Jurkat, Clone E6-1 (cell line): ENCODE measurements at places on chromosomes 4 and X.

GRCh38 chr4:98374643-98375042, 113.5 kb downstream of the RAP1GDS1 start:
- DNase-seq, result no peak

GRCh38 chr4:8928074-8928473, 56.4 kb upstream of the HMX1 start:
- no peak for DNase-seq

DNA sequence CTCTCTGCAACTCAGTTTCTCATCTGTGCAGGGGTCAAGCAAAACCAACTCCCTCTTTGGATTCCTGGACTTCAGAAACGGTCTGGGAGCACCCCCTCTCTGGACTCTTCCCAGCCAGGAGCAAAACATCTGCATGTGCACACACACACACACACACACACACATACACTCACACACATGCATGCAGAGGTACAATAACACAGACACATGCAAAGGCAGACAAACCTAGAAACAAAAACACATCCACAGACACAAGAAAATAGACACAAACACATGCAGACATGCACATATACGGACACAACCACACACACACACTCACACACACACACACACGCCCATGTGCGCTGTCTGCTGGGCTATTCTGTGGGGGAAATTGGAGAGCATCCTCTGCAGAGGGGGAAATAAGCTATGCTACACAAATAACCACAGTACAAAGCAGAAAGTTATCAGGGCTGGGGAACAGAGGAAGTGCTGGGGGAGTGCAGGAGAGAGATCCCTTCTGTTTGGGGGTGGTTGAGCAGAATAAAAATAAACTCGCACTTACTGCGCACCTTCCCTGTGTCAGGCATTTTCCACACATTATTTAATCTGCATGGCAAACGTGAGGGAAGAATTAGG, 19.9 kb downstream of the IQSEC2 start:
- DNase-seq, result no peak

DNA sequence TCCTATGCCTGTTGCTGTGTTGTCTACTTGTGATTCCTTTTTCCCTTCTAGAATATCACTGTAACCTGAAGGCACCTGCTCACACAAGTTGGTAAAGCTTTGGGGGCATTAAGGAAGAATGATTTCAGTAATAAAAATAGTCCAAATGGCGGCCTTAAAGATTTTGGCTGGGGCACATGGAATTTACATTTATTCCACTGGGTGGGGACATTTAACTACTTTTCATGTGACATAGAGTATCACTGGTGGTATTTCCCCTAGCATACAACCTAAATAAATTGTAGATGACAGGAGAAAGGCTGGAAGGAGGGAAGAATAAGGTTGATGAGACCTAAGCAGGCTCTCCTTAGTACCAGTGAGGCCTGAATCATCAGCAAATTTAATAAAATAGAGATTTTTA, 121.8 kb upstream of the EDA2R start:
- peak; percentile 0 for DNase-seq

- DNase-seq, result no peak
These were observed 593.5 kb downstream of the BCOR start for GRCh38 chrX:39504227-39504626.

GRCh38 chrX:127578395-127578794, 473.8 kb downstream of the ACTRT1 start:
- no peak for DNase-seq

GRCh38 chr4:36322921-36323354, 41.5 kb downstream of the DTHD1 start:
- peak; percentile 39 for DNase-seq

- DNase-seq, result no peak
These were observed 1405.0 kb upstream of the IGFBP7 start for GRCh38 chr4:58515226-58515625.

DNA sequence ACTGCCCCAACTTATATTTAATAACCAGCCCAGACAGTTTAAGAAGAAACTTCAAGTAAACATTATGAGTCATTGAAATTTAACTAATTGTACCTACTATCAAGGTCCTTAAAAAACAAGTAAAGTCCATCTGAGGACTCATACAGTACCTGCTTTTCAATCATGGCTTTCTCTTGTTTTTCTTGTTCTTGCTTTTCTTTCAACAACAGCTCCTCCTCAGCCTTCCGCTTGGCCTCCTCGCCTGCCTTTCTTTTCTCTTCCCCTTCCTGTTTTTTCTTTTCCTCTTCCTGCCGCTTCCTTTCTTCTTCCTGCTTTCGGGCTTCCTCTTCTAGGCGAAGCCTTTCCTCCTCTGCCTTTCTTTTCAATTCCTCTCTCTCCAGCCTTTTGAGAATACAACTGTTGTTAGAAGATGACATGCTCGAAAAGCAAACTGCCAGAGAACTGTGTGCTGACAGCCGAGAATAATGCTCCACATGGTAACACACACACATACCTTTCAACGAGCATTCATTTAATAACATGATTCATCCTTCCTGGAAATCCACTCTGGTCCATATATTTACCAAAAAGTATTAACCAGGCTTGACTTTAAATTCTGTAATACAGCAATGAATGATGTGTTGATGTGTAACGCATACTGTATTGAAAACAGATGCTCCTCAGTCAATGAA, 25.2 kb upstream of the BCLAF3 start:
- DNase-seq, result no peak

DNA sequence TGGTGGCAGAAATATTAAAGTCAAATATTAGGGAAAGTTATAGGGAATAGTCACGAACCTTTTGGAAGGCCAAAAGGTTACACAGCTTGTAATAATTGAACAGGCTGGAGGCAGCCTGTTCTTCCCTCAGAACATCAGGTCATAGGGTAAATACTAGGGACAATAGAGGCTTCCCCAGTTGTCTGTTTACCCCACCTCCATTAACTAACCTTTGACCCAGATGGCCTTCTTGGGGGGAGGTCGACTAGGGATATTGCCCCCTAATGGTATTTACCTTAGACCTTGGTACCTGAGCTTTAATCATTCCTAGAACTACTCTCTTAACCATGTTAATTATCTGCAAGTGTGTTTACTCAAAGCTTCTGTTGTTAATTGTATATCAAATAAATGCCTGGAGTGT, 26.0 kb downstream of the C4orf17 start:
- DNase-seq, result no peak
